ENCODE measurements at places on chromosomes 16 and 17.
A peak's percentile ranks its signal among the peaks of the same experiment; 100 is the strongest.

DNA sequence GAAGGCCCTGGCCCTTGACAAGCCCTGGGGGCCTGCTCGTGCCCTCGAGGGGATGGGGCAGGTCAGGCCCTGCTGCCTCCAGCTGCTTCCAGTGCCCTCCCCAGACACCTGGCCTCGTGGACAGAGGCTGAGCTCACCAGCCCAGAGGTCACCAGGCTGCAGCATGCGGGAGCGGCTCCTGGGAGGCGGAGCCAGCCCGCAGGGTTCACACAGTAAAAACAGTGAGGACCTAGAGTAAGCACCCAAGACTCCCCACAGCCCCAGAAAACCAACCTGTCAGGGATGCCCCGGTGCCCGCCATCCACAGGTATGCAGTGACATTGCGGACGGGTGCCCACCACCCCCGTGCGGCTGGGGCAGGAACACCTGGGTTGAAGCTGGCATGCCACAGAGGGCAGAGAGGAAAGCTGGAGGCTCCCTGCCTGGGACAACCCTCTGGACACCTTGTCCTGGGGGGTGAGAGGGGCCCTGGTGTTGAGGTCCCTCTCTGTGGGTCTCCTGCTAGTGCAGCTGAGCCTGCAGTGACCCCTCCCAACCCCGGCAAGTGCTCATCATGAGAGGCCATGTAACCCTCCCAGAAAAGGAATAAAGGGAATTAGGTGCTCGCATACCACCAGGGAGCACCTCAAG is 62.1 kb downstream of the LMF1 start:
- DNase-seq, result no peak

GRCh38 chr17:29140051-29140621 is 40.1 kb downstream of the MYO18A start:
- no peak for DNase-seq

DNA sequence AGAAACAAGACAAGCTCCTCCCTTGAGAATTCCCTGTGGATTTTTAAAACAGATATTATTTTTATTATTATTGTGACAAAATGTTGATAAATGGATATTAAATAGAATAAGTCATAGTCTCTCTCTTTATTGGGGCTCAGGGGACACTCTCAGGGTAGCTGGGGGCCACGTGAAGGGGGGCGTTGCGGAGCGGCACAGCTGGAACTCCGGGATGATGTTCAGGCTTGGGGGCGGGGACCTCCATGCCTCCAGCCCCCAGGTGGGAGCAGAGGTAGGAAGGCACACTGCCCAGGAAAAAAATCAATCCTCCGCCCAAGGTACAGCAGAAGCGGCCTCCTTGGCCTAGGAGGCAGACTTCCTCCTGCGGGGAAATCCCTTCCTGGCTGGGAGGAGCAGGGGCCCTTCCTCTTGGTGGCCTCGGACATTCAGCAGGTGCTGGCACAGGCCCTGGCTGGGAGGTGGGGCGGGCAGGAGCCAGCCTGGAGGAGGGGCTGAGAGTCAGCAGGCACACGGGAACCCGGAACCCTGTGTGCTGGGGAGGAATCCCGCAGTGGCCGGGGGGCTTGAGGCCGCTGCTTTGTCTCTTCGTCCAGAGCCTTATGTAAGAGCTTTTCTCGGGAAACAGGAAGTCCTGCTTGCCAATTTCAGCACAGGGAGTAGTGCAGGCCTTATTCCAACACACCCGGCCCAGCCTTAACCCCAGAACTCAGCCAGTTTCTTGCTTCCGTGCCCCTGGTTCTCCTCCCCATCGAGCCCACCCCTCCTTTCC is 591 bp upstream of the TNFSF13 start:
- no peak for DNase-seq

DNA sequence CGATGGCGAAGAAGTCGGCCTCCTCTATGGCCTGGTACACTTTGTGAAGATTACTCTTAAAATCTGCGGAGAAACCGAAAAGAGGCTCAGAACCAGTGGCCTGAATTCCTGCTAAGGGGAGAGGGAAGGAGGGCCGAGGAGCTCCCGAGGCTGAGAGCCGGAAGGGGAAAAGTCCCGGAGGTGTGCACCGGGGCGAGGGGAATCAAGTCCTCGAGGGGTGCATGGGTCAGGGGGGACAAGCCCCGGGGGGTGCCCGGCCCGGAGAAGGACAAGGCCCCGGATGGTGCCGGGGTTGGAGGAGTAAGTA is 495 bp downstream of the PARN start:
- DNase-seq, result no peak

DNA sequence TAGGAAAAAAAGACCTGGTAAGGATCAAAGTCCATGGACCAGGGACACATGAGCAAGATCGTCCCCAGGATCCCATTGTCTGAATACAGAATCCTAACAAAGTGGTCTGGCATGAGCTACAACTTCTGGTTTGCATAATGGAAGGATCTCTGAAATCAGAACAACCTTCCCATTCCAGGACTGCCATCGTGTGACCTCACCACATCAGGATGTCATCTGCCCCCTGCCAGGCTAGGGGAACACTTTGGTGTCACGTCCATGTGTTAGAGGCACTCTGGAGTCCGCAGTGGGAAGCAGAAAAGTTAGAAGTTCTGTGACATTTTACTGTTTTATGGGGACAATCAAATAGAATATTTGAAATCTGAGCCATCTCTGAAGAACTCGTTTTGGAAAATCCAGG is 160.7 kb downstream of the RGS9 start:
- no peak for DNase-seq

DNA sequence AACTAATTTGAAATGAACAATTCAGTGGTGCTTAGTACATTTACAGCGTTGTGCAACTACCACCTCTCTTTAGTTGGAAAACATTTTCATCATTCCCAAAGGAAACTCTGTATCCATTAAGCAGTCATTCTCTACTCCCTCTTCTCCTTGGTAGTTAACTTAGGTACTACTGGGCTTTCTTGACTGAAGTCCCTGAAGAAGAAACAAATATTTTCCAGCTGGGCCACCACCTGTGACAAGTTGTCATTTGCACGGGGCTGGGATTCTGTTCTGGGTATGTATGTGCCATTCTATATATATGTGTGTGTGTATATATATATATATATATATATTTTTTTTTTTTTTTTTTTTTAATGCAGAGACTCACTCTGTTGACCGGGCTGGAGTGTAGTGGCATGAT is 15.4 kb upstream of the RMI2 start:
- DNase-seq, result no peak

GRCh38 chr17:35254107-35254773 is 11.4 kb downstream of the SLFN5 start:
- peak; percentile 66 for DNase-seq

GRCh38 chr17:35546487-35546886 is 9.0 kb upstream of the SLFN12L start:
- DNase-seq, result no peak

GRCh38 chr17:58005031-58005727 is 1.9 kb downstream of the SRSF1 start:
- DNase-seq, result no peak

- DNase-seq, result no peak
Measured at GRCh38 chr17:37796076-37796475, 51.2 kb upstream of the HNF1B start.

GRCh38 chr17:64614266-64615027 is 47.7 kb downstream of the SMURF2 start:
- no peak for DNase-seq

Data from HS-27A (cell line).